T47D (cell line): ENCODE measurements at places on chromosomes 12 and 14.

- no peak for DNase-seq
Observed at GRCh38 chr12:24034160-24034559, 84.7 kb upstream of the SOX5 start.

DNA sequence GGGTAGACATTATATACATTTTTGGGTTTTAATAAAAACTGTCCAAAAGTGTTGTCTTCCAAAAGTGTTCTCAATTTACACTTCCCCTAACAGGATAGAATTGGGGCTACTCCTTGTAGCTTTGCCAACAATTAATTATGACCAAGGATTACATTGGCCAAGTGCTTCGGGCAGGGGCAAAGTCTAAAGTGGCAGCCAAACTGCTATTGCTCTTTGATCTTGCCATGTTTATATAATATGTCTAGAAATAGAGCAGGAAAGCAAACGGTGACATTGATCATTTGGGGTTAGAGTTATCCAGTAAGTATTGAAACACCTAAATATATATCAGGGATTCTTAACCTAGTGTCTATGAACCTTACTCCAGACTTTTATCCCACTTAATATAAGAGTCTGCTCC lies 31.2 kb upstream of the IGF1 start:
- no peak for DNase-seq

GRCh38 chr14:105173901-105174894 lies 5.6 kb upstream of the JAG2 start:
- DNase-seq = no peak

DNA sequence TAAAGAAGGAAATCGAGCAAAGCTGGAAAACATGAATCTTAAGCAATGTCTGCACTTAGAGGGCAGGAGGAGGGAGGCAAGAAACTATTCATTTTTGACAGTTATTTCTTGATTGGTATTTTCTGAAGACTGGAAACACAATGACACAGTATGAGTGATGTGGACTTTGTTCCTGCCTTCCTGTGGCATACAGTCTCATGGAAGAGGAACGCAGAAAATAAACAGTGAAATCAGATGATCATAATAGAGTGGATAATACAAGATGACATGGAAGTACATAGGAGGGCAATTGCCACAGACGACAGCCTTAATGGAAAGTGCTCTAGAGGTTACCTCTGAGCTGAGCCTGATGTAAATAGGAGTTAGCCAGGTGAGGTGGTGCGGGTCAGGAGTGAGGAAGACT lies 140.4 kb upstream of the MAX start:
- no peak for DNase-seq

- DNase-seq = peak; percentile 91
Observed at GRCh38 chr12:2775431-2775830, 19.3 kb upstream of the FKBP4 start.

DNA sequence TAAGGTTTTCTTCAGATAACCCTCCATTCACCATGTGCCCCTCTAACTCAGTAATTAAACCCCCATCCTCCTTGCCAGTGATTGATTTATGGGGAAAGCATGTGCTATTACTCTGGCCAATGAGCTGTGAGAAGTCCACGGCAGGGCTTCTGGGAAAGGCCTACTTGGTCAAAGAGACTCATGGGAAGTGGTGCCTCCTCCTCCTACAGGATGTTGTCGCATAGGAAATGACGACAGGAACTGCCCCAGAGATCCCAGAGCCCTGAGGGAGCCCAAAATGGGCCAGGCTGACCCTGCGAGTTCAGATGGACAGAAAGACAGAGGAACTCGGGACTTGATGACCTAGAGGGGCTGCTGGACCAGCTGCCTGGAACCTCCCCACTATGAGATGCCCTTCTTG lies 938.1 kb upstream of the TMEM132C start:
- no peak for DNase-seq

DNA sequence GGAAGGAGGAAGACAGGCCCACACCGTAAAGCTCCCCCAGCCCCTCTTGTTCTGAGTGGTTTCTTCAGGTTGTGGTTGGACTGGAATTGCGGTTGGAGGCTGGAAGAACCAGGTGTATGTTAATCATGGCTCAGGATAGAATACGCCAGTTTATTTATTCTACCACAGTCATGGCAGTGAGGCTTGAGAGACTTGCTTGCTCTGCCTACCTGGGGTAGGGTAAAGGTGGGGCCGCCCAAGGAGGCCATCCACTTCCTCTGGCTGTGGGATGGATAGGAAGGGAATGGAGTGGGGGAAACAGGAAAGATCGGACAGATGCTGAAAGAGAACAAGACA lies 8.1 kb downstream of the SHMT2 start:
- DNase-seq = no peak

- DNase-seq = no peak
Observed at GRCh38 chr12:68910128-68910527, 22.8 kb downstream of the CPM start.

DNA sequence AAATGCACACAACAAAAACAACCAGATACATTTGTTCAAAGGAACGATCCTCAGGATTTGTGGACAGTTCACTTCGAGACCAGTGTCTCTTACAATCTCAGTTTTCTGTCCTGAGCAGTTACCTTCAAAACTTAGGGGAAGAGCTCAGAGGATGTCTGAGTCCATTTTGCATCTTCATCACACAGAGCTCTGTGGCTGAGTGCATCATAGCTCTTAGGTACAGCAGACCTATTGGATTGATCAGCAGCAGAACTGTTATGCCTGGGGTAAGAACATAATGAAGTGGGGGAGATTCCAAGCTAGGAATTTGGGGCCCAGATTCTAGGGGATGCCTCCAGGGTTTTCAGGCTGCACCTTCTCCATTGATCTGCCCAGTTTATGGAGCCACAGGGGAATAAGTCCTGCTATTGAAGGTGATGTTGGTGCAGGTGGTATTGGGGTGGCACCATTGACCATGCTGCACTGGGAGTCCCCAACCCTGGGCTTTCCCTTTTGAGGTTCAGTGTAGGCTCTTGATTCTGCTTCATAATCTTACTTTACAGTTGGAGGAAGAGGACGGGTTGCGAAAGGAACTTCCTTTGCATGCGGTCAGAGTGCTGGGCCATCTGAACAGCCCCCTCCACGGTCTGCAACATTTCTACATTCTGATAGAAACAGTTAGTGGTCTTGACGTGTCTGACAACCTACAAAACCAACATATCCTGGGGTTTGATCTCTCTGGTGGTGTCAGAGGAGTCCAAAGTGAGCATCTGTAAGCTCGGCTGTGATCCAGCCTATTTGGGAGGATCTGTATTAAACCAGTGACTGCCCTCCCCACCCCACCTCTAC lies 112.8 kb downstream of the CHST11 start:
- no peak for DNase-seq

DNA sequence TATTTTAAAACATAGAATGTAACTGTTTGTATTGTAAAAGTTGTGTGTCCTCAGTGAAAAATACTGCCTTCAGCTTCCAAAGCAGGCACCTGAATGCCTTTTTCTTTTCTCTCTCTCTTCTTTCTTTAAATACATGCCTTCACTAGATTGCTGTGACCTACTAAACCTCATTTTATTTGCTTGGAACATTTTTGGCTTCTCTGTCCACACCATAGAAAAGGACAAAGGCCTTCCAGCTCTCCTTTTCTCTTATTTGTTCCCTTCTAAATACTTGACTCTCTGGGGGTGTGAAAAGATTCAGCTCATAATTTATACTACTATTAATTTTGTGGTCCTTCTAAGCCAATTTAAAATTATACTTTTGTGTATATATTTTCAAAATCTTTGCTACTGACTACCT lies 38.4 kb downstream of the PPM1A start:
- DNase-seq = no peak
